Stimulated activated CD4-positive, alpha-beta T cell treated with anti-CD3 and anti-CD28 coated beads, TNF-alpha, amount 100 ng/mL, for 24 hours (primary cell): ENCODE measurements at places on chromosomes 5 and 9.

- DNase-seq = no peak
These were observed 88.0 kb upstream of the ELL2 start for GRCh38 chr5:96049398-96050272.

DNA sequence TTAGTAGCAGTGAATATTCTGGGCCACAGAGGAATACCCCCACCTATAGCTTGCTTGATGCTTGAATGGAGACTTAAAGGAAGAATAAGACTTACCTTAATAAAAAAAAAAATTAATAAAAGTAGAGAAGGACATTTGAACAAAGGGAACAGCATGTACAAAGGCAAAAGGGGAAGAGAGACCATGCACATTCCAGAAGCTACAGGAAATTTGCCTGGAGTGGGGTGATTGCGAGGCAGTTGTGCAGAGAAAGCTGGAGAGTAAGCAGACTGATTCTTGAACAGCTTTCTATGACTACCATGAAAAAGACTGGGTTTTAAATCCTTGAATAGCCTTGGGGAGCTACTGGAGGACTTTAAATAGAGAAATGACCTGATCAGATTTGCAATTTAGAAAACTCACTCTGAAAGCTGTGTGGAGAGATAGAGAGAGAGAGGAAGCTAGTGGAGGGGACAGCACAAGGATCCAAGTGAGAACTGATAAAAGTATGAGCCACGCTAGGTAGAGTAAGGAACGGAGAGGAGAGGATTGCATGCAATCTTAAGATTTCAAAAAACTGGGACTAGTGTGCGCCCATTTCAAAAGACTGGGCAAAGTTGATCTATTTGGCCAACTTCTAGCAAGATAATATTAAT, 12.5 kb upstream of the SSBP2 start:
- DNase-seq = no peak

GRCh38 chr9:102911185-102911584, 83.9 kb upstream of the CYLC2 start:
- no peak for DNase-seq

DNA sequence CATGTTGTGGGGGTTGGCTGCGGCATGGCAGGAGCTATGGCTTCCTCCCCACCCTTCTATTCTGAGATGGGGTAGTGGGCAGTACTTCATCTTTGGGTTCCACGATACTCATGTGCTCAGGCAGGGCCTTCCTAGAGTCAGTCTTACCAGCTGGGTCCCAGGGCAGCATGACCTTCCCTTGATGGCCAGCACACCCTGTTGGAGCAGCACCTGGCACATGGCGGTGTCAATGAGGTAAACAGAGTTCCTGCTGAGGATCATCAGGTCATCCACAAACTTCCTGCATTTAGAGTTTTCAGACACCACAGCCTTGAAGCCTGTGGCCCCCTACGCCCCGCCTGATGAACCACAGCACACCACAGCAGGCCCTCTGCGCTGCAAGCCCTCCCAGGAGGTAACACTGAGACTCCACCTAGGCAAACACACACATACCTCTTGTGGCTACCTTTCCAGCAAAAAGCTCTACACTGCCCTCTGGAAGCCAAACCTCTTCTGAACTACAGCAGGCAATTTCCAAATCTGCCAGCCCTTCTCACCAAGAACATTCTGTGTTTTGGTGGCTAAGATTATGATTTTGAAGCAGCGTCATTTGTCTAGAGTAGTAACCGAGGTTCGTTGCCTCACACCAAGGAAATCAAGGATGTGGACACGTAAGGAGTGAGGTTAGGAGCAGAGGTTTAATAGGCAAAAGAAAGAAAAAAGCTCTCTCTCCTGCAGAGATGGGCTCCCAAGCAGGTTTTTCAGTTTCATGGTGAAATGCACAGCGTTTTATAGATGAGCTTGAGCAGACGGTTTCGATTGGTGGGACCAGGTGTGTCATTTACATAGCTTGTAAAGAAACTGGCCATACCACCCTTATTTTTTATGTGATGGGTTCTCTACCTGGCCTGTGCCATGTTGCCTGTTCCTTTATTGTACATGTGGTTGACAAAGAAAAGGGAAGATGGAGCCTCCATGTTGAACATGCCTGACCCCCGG, 20.3 kb upstream of the TMEM174 start:
- DNase-seq = no peak

GRCh38 chr9:126925876-126926275, 11.3 kb downstream of the RALGPS1 start:
- DNase-seq = no peak

GRCh38 chr5:136082390-136083193, 50.1 kb upstream of the SMAD5 start:
- DNase-seq = peak; percentile 21

GRCh38 chr9:35790385-35791296, 750 bp upstream of the NPR2 start:
- DNase-seq = peak; percentile 34

GRCh38 chr5:73387149-73387591, 61.4 kb downstream of the FOXD1 start:
- DNase-seq = no peak

- DNase-seq = no peak
These were observed 159.8 kb upstream of the HMHB1 start for GRCh38 chr5:143652108-143652700.

GRCh38 chr5:760363-761058, 24.0 kb downstream of the ZDHHC11B start:
- DNase-seq = no peak

DNA sequence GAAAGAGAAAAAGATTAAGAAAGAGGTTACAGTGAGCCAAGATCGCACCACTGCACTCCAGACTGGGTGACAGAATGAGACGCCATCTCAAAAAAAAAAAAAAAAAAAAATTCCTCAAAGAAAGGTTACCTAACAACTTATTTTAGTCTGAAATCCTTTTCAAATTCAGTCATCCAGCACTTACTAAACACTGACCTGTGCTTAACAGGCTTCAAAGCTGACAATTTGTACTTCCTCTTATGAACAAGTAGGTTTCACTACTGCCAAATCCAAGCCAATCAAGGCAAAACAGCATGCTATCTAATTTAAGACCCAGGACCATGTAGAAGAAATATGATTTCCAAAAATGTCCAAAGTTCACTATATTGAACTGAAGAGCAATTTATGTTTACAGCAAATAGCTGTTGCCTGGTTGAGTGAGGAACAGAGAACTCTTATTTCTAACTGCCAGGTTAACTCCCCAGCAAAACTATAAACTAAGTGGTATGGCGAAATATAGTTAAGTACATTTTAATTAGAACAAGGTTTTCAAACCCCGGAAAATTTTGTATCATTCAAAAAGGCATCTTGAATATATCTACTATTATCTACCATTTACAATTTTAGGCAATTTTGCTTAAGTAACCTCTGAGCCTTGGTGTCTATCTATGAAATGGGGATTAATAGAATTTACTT, 13.4 kb downstream of the PWWP2A start:
- DNase-seq = no peak

- DNase-seq = no peak
These were observed 11.3 kb downstream of the TNC start for GRCh38 chr9:115106642-115107041.

- no peak for DNase-seq
These were observed 787 bp downstream of the FGFR4 start for GRCh38 chr5:177087398-177088005.

GRCh38 chr5:172830275-172830799, 3.7 kb upstream of the ERGIC1 start:
- no peak for DNase-seq

DNA sequence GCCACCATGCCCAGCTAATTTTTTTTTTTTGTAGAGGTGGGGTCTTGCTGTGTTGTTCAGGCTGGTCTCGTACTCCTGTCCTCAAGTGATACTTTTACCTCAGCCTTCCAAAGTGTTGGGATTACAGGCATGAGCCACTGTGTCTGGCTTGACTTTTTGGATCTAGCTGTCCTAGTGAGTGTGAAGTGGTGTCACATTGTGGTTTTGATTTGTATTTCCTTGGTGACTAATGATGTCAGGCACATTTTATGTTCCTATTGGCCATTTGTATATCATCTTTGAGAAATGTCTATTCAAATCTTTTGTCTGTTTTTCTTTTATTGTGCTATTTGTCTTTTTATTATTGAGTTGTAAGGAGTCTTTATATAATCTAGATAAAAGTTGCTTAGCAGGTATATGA, 53.5 kb upstream of the MCCC2 start:
- DNase-seq = no peak

DNA sequence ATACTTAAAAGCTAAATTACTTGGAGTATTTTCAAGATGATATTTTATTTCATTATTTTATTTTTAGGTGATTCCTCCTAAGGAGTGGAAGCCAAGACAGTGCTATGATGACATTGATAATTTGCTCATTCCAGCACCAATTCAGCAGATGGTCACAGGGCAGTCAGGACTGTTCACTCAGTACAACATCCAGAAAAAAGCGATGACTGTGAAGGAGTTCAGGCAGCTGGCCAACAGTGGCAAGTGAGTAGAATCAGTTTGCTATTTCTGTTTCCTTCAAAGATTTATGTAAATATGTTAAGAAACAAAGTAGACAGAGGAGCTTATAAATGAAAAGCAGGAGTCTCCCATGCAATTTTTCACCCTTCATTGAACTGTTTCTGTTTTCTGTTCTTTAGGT, 47.8 kb downstream of the KDM4C start:
- no peak for DNase-seq

GRCh38 chr5:76294573-76294972, 108.5 kb upstream of the IQGAP2 start:
- no peak for DNase-seq

- no peak for DNase-seq
These were observed 69.9 kb downstream of the INSYN2B start for GRCh38 chr5:169910393-169910792.

- DNase-seq = no peak
These were observed 289.3 kb downstream of the FANCC start for GRCh38 chr9:95027914-95028852.

GRCh38 chr9:16729651-16730050, 140.8 kb downstream of the BNC2 start:
- no peak for DNase-seq

DNA sequence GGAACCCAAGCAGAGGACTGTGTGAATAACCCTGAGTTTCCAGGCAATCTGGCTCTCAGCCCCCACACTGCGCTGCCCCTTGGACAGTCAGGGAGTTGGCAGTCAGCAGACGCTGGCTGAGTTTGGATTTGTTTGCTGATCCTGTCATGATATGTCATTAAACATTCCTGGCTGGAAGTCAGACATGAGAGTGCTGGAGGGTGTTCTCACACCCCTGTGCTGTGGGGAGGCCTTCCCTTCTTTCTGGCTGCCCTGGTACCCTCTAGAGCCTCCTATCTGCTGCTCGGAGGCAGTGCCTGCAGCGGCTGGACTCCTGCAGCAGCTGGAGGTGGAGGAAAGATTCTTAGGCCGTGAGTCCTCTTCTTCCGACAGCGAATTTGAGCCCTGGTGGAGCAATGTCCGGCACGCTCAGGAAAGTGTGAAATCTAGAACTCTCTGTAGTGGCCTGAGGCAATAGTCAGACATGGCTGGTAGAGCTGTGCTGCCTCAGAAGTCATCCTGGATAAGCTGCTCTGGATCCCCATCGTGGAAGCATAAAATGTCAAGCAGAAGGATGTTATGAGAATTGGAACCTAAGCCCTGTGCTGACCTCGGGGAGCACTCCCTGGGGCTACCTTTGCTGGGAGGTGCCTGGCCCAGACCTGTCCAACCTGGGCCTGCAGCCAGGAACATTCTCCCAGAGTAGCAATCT, 72.0 kb downstream of the PDE8B start:
- DNase-seq = no peak

- no peak for DNase-seq
These were observed 22.3 kb downstream of the PDZD2 start for GRCh38 chr5:31661257-31661656.

GRCh38 chr5:155959082-155959481, 367.9 kb upstream of the SGCD start:
- no peak for DNase-seq

GRCh38 chr5:64144425-64145215, 21.0 kb upstream of the RNF180 start:
- no peak for DNase-seq

GRCh38 chr9:108033976-108034964, 544.7 kb upstream of the KLF4 start:
- DNase-seq = no peak

GRCh38 chr5:104312481-104312880, 749.9 kb upstream of the NUDT12 start:
- DNase-seq = no peak

DNA sequence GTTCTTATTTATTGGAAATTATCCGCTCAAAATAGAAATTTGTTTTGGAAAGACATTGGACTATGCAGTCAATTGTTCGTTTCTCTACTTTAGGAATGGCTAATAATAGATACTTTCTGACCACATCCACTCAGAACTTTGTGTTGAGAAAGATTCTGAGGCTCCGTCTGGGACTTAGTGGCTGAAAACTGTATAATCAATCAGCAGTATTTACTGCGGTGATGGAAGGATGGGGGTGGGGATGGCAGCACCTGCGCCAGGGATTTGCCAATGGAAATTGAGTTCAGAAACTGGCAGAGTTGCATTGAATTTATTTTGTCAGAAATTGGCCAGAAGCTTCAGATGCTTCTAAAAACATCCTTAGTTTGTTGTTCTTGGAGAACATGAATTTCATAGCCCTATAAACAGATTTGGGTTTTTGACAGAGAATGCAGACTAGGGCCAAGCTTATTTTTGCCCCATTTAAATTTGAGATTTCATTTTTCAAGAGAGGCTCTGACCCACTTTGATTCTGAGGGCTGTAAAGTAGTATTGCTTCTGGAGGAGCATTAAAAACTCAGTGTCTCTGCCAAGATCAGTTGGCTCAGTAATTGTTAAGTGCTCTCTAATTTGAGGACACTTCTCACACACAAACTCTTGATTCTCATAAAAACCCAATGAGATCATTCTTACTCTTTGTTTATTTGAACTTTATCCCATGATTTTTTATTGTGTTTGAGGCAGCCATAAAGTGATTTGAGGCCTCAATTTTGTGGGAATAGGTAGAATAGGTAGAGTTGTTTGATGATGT, 215.1 kb downstream of the CD180 start:
- no peak for DNase-seq

DNA sequence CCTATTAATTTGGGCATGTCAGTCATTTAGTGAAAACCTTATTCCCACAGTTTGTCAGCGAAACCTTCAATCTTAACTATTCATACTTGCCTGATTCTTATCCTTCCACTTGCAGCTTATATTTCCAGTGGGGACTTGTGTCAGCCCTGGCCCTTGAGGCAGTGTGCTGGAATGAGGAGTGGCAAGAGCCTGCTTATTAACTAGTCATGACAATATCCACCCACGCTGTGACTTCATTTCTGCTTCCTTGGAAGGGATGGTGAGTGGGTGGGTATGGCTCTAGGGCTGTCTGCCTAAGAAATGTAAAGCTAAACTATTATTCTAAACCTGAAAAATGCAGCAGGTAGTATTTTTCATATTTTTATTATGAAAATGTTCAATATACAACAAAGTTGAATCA, 34.0 kb upstream of the LURAP1L start:
- no peak for DNase-seq

- no peak for DNase-seq
These were observed 310.3 kb upstream of the ISL1 start for GRCh38 chr5:51072937-51073336.

GRCh38 chr5:79488775-79489174, 25.2 kb downstream of the HOMER1 start:
- no peak for DNase-seq

GRCh38 chr9:14391620-14392019, 77.7 kb upstream of the NFIB start:
- no peak for DNase-seq

- DNase-seq = no peak
These were observed 18.3 kb downstream of the RANBP17 start for GRCh38 chr5:170880084-170880483.
